ENCODE measurements at places on chromosomes 5 and 9. TPM values are rescaled to one million over a fixed set of nuclear protein-coding genes. Genes with fewer than 3 reads are reported as not detected.

PCDHB5 gene
- 6.1 TPM for total RNA-seq

IL7R gene
- 3.1 TPM for total RNA-seq

MEIKIN gene
- total RNA-seq = not detected

PDCD1LG2 gene
- 1.4 TPM for total RNA-seq

ZNF483 gene
- total RNA-seq = 19.7 TPM

PCDHGA2 gene
- 3.9 TPM for total RNA-seq

DIPK1B gene
- 12.2 TPM for total RNA-seq

HTR1A gene
- not detected for total RNA-seq
